Adrenal gland (tissue), 19 donors: ENCODE measurements at places on chromosomes 2 and 18. TPM values are rescaled to one million over a fixed set of nuclear protein-coding genes. Genes with fewer than 3 reads are reported as not detected.

GRCh38 chr2:165587335-165587938 is 117.9 kb downstream of the CSRNP3 start:
- no peak for DNase-seq
- no peaks in the 10 kb centered on the region for H3K36me3 ChIP-seq
- H3K4me1 ChIP-seq, result peaks cover 10% of the 10 kb centered on the region
- no peak overlapping the region for H3K4me3 ChIP-seq
- H3K27me3 ChIP-seq, result no peaks in the 10 kb centered on the region

- H3K4me3 ChIP-seq, result no peak overlapping the region
- peaks cover 30% of the 10 kb centered on the region for H3K27me3 ChIP-seq
- H3K4me1 ChIP-seq, result peaks cover 21% of the 10 kb centered on the region
- H3K36me3 ChIP-seq, result no peaks in the 10 kb centered on the region
Observed at GRCh38 chr2:84882414-84882738, 1.5 kb upstream of the TRABD2A start.

GRCh38 chr2:128817171-128817570 is 498.5 kb upstream of the HS6ST1 start:
- H3K4me1 ChIP-seq, result no peaks in the 10 kb centered on the region
- no peak for DNase-seq
- H3K27ac ChIP-seq, result no peak overlapping the region

The SERPINB2 gene
- not detected for total RNA-seq

The HNRNPA3 gene
- 22.6 TPM for total RNA-seq
